ENCODE measurements at places on chromosomes 12 and 14.
A peak's percentile ranks its signal among the peaks of the same experiment; 100 is the strongest.

DNA sequence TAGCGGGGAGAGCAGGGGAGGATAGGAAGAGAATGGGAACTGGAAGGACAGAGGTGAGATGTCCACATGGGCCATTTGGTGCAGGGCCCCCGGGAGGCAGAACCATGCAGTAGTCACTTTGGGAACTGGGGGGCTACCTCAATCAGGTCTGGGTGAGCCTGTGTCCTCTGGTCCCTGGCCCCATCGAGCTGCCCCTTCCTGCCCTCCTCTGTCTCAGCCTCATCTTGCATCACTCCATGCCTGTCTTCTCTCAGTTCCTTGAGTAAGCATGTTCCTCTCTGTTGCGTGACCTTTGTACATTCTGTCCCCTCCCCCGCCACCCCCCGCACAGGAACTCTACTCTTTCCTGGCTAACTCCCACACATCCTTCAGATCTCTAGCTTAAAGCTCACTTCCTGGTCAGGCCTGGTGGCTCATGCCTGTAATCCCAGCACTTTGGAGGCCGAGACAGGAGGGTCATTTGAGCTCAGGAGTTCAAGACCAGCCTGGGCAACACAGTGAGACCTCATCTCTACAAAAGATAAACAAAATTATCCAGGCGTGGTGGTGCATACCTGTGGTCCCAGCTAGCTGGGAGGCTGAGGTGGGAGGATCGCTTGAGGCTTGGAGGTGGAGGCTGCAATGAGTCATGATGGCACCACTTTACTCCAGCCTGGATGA lies 23.2 kb downstream of the FOS start:
- DNase-seq, result no peak

GRCh38 chr14:90045616-90046015 lies 16.2 kb upstream of the KCNK13 start:
- no peak for DNase-seq

GRCh38 chr14:68379510-68380328 lies 413.1 kb downstream of the ZFP36L1 start:
- DNase-seq, result peak; percentile 81

GRCh38 chr14:105547741-105548169 lies 21.4 kb downstream of the TMEM121 start:
- DNase-seq, result no peak

DNA sequence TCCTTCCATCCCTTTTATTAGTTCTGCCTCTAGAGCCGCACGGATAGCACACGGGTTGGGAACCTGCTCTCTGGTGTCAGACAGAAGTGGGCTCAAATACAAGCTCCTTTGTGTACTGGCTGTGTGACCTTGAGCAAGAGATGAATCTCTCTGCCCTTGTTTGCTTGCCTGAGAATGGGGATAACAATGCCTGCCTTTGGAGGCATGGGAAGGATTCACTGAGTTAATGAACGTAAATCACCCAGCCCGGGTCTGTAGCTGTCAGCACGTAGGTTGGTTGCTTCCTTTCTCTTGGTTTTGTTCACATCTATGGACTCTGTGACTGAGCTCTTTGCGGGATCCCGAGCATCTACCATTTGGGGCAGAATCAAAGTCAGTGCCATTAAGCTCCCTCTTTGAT lies 79.3 kb upstream of the NRXN3 start:
- DNase-seq, result no peak

GRCh38 chr14:94787092-94787491 lies 17.2 kb upstream of the GSC start:
- no peak for DNase-seq

DNA sequence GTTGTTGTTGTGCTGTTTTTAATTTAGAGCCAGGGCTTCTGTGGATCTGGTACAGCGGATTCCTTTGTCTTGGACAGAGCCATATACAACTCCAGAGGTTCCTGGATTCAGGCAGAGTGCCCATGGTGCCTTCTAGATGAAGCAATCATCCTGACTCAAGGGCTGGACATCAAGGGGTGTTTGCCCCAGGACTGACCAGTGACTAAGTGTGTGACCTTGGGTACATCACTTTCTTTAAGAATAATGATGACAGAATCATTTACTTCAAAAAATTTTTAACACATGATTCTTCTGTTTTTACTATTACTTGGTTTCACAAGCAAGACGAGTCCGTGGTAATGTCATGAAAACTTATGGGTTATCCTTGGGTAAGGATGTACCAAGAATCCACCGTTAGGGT lies 397.3 kb downstream of the ZFP36L1 start:
- no peak for DNase-seq

DNA sequence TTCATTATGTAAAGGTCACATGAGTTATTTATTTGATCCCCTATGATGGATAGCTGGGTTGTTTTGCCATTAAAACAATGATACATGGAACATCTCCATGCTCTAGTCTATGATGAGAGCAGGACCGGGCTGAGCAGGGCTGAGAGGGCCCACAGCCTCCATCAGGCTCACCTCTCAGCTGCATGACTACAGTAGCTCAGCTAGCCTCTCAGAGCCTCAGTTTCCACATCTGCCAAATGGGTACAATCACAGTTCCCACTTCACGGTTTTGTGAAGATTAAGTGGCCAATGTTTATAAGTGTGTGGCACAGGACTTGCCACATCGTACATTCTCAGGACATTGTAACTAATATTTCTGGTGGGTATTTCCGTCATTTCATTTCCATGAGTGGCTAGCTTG lies 19.9 kb upstream of the MYL2 start:
- no peak for DNase-seq

DNA sequence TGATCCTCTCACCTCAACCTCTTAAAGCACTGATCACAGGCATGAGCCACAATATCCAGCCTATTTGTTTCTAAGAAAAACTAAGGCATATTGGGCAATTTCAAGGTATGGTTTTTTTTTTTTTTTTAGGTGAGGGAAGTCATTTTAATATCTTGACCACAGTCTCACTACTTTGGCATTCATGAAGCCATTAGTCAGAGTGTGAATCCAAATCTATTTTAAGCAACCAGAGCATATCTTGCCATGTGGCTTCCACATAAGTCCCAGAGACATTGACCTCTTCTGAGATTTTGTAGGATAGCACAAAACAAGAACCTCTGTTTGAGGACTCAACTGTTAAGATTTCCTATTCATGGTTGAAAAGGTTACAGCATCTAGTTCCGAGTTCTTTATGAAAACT lies 130.3 kb upstream of the RBM19 start:
- no peak for DNase-seq

DNA sequence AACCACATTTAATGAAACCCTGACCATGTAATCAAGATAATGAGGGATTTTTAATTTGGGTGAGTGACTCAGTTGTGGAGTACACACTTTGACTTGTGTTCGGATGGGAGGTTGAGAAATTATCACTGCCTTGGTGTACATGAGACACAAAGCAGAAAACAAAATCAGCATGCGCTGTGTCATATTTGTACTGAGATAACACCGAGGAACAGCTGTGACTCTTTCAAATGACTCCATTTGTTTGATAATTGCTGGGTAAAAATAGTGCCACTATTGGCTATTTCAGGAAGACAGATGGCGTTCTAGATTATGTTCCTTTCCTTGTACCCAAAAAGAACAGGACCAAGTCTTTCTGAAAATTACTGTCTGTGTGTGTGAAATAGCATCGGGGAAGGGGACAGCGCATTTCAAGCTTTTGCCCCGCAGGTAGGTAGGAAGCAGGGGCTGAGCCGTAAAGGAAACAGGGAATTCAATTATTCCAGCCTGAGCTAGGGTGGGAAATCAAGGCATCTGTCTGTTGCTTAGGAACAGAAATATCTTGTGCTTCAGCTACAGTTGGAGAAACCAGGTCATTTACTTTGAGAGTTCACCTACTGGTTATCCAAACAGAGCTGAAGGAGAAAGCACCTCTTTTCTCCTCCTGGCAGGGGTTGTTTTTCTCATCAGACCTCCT lies 114.3 kb downstream of the SNAPC1 start:
- DNase-seq, result no peak

DNA sequence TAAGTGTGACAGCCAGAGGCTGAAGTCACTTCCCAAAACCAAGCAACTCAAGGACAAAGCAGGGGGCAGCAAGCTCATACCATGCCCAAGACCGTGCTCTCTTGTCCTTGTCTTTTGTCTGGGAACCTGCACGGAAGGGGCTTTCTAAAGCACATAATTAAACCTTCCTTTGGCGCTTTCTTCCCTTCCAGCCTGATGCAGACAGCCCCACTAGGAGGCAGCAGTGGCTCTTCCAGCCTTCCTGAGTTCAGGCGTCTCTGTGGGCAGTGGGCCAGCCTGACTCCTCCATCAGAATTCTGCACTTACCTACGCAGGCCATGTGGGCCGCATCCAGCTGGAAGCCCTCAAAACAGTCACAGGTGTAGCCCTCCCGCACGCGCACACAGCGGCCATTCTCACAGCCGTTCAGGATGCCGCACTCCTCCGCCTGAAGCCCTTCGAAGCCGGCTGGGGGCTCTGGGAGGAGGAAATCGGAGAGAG lies 7.6 kb downstream of the ISCA2 start:
- peak; percentile 25 for DNase-seq

GRCh38 chr14:33386140-33386539 lies 447.5 kb downstream of the NPAS3 start:
- DNase-seq, result no peak

DNA sequence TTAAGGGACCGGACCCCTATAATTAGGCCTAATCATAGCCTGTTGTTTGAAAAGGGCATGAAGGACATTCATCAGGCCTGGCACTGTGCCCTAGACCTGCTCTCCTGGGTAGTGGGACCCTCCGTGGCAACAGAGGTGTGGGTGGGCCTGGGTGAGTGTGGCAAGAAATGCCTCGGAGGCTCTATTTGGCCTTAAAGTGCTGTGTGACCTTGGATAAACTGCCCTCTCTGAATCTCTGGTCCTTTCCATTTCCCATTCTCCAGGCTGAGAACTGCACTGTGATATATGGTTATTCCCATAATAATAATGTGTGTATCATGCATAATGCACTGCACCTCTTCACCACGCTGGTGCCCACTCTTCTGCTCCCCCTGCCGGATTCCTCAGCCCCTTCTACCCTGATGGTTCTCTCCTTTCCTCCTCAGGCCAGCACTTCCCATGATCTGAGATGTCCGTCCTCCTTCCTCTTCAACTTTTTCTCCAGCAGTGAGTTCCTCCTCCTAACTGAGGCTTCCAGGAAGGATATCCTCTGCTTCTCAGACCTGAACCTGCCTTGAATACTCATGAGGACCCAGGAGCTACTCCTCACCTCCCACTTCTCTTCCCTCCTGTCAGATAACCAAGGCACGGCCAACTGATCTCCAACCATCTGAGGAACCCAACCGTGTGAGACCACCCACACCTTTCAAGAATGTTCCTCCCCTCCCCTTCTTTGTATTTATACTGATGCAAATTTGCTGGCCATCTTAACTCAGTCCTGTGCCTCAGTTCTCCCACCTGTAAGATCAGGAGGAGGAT lies 111.0 kb upstream of the PZP start:
- no peak for DNase-seq

DNA sequence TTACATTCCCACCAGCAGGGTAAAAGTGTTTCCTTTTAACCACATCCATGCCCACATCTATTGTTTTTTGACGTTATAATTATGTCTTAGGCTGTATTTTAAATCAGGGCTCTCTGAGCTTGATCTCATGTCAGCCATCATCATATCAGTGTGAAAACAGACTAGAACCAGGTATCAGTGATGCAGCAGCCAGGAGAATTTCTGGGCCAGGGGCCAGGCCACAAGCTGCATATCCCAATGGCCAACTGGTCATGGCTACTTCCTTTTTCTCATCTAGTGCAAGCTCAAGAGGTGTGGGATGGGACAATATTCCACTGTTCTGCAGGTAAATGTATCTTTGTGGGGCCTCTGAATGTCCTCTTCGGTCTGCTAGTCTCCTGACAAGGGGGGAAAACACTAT lies 125.1 kb downstream of the CRADD start:
- DNase-seq, result no peak

GRCh38 chr12:52372216-52373154 lies 5.2 kb upstream of the KRT85 start:
- peak; percentile 39 for DNase-seq

DNA sequence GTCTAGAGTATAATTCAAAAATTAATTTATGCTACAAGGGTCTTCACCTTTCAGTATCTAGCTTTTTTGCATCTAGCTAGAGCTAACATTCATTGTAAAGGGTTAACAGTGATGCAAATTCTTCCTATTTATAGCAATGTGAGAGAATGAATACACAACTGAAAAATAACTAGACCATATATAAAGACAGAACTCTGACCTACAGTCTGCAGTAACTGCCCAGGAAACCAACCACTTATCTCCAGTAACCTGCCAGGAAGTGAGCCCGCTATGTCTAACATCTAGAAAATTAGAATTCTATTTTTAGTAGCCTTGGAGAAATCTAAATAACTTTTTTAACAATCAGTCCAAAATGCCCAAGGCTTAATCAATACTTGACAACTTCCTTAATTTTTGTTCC lies 1021.9 kb downstream of the LRFN5 start:
- DNase-seq, result no peak

GRCh38 chr12:112199136-112199535 lies 73.8 kb downstream of the TRAFD1 start:
- DNase-seq, result no peak

DNA sequence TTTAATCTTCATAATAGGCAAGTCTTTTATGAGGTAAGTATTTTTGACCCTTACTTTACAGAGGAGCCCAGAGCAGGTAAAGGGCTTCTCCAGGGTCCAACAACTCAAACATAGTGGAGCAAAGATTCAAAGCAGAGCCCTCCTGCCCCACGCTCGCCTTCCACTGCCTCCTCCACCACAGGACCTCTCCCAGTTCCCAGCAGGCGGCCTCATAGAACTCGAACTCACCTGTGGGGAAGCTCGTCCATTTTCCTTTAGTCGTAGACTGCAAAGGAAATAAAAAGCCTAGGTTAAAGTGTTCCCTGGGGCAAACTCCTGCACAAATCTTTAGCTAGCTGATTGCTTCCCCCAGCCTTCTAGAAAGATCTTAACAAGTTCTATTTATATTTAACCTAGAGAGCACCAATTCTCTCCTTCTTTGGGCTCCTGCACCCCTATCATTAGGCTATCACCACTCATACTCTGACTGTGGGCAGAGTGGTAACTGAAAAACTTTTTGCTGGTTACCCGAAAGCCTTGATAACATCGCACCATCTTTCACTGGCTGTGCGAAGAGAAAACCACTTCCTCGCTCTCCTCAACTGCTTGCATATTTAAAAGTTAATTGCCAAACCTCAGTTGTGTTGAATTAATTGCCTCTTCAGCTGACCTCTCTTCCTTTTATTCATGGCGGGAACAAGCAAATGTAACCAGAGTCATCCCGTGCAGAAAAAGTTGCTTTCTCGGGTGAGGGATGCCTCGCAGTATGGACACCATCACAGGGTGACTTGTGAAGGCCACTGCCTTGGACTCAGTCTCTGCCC lies 299.6 kb downstream of the DPF3 start:
- no peak for DNase-seq

- no peak for DNase-seq
Observed at GRCh38 chr12:113088037-113088436, 31.5 kb downstream of the DTX1 start.

DNA sequence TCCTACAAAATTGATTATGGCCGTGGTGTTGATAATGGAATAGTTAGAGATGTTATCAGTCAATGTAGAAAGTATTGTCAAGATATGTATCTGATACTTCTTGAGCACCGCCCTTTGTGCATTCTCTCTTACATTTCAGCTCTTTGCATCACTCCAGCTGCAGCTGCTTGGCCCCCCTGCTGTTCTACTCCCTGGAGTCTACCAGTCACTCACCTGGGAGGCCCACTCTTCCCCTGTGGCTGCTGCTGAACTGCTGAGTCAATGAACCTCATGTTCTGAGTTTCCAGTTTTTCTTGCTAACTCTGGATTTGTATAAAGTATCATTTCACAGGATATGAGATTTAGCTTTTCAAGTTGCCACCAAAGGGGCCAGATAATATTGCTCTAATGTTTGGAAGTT lies 312.8 kb upstream of the SLC16A7 start:
- no peak for DNase-seq

All from NCI-H187 treated with DMSO at 0.1 percent for 48 hours (cell line).